Mucosa of gallbladder (tissue), 1 donor: ENCODE measurements at places on chromosomes 5 and 9.
A peak's percentile ranks its signal among the peaks of the same experiment; 100 is the strongest.

DNA sequence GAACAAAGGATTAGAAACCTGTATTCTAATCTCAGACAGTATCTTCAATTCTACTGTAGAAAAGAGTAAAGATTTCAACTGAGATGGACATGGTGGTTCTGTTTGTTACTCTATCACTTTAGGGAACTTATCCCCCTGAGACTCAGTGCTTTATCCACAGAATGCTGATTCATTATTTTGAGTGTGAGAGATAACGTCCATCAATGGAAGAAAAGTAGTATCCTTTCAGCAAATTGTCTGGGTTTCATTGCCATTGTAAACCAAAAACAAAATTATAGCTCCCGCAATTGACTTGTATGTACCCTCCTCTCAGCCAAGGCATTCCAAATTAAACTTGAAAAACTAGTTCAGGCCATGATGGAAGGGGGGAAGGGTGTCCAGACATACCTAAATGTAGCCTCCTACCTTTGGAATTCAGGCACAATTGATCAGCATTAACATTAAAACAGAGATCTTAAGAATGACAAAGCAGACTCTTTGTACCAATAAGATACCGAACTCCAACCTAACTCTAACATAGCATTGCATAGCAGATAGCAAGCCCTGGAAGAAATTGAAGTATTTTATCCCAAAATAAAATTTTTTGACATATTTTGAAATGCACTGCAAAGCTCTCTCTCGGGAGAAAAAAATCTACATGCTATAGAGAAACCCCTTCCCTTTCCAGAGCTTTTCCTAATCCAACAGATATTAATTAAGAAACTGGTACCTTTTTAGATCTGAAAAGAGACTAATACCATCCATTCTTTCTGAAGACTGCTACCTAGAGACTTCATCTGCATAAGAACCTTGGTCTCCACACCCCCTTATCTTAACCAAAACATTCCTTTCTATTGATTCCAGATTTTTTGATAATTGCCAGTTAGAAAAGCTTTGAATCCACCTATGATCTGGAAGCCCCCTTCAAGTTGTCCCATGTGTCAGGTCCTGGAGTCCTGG lies 1055.7 kb downstream of the PTPRD start:
- DNase-seq, result no peak

- DNase-seq, result no peak
Measured at GRCh38 chr9:111016016-111016415, 22.3 kb downstream of the LPAR1 start.

DNA sequence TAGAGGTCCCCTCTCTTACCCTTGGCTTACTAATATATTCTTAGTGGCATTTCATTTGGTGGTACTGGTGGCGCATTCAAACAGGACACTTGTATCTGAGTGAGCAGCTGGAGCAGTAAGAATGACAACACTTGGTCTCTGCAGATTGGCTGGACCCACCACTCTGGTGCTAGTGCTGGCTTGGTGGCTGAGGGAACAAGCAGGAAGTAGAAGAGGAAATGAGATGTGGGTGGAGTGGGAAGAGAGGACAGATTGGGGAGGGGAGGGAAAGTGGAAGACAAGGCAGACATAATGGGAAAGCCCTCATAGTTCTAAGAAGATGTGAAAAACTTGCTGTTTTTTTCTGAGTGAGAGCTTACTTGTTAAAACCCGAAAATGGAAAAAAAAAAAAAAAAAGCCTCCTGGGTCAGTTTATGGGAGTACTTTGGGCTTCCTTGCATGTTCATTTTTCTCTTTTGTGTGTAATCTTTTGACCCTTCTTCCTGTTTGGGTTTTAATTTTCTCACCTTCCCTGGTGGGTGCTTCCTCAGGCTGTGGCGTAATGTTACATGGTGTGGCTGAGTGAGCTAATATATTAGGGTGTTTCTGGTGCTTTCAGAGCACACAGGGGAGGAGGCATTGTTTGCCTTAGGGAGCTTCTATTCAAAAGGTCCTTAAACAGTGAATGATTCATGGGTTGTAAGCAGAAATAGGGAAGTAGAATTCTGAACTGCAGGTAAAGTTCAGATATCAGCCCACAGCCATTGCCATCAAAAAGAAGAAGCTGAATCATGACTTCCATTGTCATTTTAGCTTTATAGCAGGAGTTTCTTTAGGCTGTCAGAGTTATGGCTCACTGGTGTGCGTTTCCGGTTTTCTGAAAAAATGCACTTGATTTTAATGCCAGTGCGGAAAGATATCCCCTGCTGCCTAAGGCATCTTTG lies 52.3 kb downstream of the TLE4 start:
- DNase-seq, result peak; percentile 21

DNA sequence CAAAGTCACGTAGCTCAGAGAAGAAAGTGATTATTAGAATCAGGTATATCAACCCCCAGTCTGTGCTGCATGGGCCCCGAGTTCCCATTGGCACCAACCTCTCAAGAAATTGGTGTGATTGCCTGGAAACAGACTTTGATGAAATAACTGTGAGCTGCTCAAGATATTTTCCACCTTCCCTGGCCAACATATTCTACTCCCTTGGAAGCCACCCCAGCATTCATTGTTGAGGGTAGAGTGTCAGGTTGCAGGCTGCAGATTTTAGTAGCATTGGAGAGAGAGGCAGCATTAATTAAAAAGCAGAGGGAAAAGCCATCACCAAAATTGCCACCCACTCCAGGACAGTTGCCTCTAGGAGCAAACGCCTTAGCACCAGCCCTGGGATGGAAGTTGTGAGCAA lies 154.2 kb upstream of the TNPO1 start:
- DNase-seq, result no peak

DNA sequence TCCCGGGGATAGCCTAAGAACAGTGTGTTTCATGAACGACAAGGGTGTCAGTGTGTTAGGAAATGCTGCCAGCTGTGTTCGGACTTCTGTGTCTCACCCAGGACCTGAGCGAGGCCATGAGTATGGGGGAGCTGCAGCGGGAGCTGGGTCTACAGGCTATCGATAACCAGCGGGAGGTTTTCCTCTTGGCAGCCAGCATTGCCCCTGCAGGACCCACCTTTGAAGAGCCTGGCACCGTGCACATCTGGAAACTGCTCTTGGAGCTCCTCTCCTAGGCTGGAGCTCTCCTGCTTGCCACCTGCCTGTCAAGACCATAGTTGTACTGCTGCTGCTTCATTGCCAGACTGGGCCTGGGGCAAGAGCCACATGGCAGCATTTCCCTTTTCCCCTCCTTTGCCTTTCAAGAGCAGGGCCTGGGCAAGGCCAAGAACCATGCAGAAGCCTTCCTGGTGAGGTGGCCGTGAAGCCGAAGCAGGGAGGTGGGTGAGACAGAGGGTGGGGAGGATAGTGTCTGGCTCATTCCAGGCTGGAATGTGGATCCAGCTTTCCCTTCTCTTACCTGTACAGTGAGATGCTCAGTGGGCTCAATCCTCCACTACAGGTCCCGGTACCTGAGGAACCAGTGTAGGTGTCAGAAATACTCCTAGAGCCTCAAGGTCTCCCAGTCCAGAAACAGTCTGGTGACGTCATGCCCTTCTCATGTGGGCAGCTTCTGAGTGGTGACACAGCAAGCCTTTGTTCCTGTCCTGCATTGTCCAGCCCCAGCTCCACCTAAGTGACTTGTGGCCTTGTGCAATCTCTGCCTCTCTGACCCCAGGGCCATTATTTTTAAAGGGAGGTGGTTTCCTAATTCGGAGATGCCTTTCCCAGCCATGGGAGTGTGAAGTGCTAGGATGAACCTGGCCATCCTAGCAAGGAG lies 6.6 kb downstream of the ARL10 start:
- no peak for DNase-seq

- peak; percentile 84 for DNase-seq
Measured at GRCh38 chr9:87713278-87713987, 12.5 kb upstream of the CTSL start.
